ENCODE measurements at places on chromosomes 1 and 21. TPM values are rescaled to one million over a fixed set of nuclear protein-coding genes. Genes with fewer than 3 reads are reported as not detected.

Gene C1orf53
- 1.1 TPM for total RNA-seq

Gene LMX1A
- total RNA-seq, result 0.84 TPM

Gene CLCA4
- 2,522 TPM for total RNA-seq

Gene WDR64
- total RNA-seq, result 0.25 TPM

Gene C1orf146
- not detected for total RNA-seq

Gene ARHGEF10L
- 144 TPM for total RNA-seq

Gene TRIM17
- total RNA-seq, result 0.76 TPM

Gene LCE2D
- not detected for total RNA-seq

Gene CLDN14
- not detected for total RNA-seq

Gene PAPPA2
- total RNA-seq, result 1.1 TPM

Gene ZMYND12
- total RNA-seq, result 3.0 TPM

Gene CFAP107
- total RNA-seq, result not detected

Gene TTC13
- 28.4 TPM for total RNA-seq

Gene FAM177B
- 4.1 TPM for total RNA-seq

Gene ADCY10
- total RNA-seq, result 0.07 TPM

All from mucosa of descending colon (tissue), 3 donors.